Occipital lobe (tissue), 3 donors: ENCODE measurements at places on chromosomes 6 and 20. TPM values are rescaled to one million over a fixed set of nuclear protein-coding genes. Genes with fewer than 3 reads are reported as not detected.

The PPP1R14C gene
- 61.3 TPM for total RNA-seq

The DEFB116 gene
- total RNA-seq, result not detected

The NRSN2 gene
- total RNA-seq, result 27.0 TPM

The OGFRL1 gene
- total RNA-seq, result 39.8 TPM

The HSPA12B gene
- 1.7 TPM for total RNA-seq

The STXBP5 gene
- 163 TPM for total RNA-seq

The MRAP2 gene
- total RNA-seq, result 6.2 TPM
